ENCODE measurements at places on chromosomes 7 and 10. TPM values are rescaled to one million over a fixed set of nuclear protein-coding genes. Genes with fewer than 3 reads are reported as not detected.

DNA sequence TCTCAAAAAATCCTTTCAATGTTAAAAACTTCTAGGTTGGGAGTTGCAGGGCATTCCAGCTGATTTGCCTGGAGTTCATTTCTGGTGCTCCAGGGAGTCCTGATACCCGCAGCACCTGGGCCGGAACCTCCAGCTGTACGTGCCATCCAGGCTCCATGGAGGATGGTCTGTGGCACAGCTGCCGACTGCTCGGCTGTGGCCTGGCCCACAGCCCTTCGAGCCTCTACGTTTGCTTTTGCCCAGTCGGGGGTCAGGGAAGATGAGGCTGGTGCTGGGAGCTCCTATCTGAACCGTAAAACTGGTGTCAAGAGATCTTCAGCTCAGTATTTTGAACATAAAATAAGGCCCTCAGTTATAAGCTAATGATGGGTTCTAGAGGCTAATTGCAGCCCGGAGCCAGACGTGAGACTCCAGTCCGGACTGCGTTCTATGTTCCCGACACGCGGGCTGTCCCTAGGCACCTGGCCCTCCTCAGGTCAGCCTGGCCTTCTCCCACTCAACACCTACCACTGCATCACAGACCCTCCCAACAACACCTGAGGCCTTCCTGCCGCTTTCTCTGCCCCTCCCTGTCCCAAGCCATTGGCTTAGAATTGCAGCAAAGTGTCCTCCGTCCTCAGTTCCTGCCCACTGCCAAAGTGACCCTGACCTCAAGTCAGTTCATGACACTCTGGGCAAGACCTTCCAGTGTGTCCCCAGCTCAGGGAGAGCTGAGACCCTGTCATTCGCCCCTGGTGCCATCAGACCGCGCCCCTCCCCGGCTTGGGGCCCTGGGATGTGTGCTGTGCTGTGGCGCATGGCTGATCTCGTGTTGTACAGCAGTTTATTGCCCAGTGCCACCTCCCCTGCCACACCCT is 64.2 kb upstream of the DNAJB6 start:
- DNase-seq: no peak

DNA sequence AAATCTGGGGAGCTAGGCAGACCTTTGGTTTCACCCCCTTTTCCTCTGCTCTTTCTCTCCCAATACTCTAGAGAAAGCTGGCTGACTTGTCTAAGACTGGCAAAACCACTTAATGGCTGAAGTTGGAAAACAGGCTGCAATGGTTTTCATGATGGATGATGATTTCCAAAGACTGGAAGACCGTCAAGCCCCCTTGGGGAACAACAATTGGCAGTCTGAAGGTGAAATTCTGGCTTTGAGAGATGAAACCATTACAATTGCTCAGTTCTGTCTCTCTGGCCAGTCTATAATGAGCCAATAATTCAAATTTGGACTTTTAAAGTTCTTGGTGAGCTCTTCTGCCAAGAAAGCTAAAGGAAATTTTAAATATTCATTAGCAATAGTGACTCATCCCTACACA is 680.5 kb downstream of the PARD3 start:
- no peak for DNase-seq

DNA sequence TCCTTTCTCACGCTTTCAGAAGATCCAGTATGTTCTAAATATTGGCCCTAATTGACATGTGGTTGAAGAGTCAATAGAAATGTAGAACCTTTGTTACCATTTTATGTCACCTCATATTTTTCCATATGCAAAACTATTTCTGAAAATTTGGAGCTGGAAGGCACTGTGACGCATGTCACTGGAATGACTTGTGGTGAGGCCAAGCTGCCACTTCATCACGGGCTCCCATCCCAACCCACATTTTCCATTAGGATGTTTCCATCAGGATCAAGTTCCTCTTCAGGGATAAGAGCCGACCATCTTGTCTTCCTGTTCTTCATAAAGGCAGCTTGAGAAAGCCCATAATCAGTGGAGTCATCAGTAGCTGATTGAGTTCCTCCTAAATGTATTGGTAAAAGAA is 1241.7 kb downstream of the GATA3 start:
- DNase-seq: no peak

GRCh38 chr10:32234471-32234870 is 112.5 kb downstream of the EPC1 start:
- DNase-seq: no peak

GRCh38 chr10:5282137-5282536 is 82.6 kb upstream of the UCN3 start:
- DNase-seq: no peak

- no peak for DNase-seq
Measured at GRCh38 chr7:113321201-113321600, 202.8 kb upstream of the SMIM30 start.

The PTER gene
- 15.0 TPM for polyA plus RNA-seq

The ZNF117 gene
- polyA plus RNA-seq: 0.13 TPM
